ENCODE measurements at places on chromosomes 1 and 21.

DNA sequence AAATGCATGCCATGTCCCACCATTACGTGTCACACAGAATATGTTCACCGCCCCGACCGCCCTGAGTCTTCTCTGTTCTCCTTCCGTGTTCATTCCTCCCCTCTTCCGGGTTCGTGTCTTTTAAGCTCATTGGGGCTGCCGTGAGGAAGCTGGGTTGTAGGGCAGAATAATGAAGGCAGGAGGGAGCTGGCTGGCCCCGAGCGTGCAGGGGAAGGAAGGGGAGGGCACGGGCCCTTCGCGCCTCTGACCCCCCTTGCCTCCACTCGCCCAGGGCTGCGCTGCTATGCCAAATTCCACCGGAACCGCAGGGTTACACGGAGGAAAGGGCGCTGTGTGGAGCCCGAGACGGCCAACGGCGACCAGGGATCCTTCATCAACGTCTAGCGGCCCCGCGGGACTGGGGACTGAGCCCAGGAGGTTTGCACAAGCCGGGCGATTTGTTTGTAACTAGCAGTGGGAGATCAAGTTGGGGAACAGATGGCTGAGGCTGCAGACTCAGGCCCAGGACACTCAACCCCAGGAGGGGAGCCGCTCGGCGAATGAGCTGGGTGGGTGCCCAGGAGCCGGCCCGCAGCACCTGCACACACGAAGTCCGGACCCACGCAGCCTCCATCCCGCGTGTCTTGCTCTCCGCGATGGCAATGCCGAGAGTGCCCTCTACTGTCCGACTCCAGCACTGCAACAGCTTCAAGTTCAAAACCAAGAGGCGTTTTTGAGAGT, 16.5 kb upstream of the AGTRAP start:
- peak; percentile 79 for DNase-seq

DNA sequence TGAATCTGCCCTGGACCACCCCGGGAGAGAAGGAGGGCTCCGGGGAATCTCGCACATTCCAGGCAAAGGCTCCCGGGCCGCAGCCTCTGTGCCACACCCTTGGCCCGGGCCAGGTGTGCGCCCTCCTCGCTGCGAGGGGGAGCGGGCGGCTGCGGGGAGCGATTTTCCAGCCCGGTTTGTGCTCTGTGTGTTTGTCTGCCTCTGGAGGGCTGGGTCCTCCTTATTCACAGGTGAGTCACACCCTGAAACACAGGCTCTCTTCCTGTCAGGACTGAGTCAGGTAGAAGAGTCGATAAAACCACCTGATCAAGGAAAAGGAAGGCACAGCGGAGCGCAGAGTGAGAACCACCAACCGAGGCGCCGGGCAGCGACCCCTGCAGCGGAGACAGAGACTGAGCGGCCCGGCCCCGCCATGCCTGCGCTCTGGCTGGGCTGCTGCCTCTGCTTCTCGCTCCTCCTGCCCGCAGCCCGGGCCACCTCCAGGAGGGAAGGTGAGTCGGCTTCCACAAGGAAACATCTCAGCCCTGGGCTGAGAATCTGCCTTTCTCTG, at the start of gene LAMC2:
Gene LAMC2 (plus strand): TSS at position 324 of the 550 bp plus-strand sequence. CDS start 89 bp downstream, at position 413.
- DNase-seq, result peak; percentile 71

GRCh38 chr1:22286491-22286890, 143.6 kb upstream of the WNT4 start:
- DNase-seq, result no peak

DNA sequence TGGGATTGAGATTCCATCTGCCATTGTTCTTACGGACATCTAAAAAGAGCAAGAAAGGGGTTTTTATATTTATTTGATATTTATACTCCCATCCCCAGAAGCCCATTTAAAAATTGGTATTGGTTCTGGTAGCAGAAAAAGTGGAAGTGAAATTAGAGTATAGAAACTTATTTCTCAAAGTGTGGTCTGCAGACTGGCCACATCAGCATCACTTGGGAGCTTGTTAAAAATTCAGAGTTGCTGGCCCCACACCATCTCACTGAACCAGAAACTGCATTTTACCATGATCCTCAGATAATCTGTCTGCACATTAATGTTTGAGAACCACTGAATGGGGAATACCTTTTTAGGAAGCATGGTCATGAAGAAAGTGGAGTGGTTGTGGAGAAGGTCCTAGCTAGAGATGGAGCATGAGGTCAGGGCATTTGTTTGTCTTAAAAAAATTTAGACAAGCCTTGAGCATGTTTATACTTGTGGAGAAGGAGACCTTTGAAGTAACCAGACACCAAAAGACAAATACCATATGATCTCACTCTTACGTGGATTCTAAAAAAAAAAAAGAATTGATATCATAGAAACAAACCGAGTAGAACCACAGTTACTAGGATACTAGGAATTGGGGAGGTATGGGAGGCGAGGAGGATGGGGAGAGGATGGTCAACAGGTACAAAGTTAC, 116.3 kb downstream of the ST6GALNAC3 start:
- no peak for DNase-seq

DNA sequence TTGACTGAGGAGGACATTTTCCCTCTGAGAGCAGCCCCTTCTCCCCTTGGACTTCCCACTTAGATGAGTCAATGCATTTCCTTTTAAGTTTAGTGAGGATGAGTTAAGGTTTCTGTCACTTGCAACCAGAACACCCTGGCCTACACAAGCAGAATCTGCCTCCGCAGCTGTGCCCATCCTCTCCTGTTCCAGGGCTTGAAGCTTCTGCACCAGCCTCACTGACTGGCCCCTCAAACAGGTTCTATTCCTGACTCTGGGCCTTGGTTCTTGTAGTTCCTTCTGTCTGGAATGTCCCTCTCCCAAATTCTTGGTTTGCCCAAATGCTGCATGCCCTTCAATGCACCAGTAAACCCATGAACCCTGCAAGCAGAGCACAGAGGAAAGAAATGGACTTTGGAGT, 394.4 kb downstream of the PTPRU start:
- no peak for DNase-seq

DNA sequence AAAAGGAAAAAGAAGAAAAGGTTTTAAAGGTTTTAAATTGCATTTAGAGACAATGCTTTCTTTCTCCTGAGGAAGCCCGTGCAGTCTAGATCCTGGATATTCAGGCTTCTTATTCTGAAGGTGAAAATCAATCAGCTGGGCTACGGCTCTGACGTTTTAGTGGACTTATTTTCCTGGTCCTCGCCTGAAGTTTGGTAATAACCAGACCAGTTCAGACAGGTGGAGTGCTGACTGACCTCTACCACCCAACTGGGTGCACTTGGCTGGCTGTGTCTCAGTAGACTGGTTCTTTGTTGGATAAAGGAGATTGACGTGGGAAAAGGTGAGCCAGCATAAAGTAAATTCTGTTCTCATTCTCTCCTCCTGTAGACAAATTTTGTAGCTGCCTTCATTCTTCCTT, 7.2 kb upstream of the ATP1A1 start:
- DNase-seq, result no peak

DNA sequence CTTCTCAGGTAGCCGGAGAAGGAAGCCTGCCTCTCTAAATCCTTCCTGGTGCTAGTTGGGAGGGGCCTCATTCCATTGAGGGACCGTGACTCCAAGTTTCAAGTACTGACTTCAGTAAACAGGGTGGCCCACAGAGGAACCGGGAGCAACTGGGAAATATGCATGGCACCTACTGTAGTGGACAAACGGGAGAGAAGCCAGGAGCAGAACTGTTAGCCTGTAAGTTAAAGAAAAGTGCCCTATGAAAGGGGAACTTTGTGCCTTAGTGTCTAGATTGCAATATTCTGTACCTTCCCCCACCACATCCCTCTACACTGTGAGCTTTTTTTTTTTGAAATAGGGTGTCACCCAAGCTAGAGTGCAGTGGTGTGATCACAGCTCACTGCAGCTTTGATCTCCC, 33.2 kb upstream of the KANK4 start:
- DNase-seq, result no peak

- DNase-seq, result no peak
These were observed 577.5 kb downstream of the USP25 start for GRCh38 chr21:16307256-16307655.

GRCh38 chr1:78156805-78157521, 111.2 kb downstream of the GIPC2 start:
- no peak for DNase-seq

DNA sequence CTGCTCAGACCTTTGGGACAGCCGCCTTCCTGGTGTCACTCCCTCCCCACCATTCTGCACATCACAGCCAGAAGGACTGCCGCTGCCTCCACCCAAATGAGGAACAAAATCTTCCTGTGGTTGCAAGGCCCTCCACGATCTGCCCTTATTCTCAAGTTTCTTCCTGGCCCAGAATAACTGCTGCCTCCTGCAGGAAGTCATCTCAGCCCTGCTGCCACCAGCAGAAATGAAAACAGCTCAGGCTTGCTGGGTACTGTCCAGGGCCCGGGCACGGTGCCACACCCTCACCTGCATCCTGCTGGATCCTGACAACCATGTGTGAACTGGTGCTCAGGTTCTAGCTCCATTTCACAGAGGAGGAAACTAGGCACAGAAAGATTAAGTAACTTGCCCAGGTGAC, 2.8 kb downstream of the CLDN19 start:
- no peak for DNase-seq

DNA sequence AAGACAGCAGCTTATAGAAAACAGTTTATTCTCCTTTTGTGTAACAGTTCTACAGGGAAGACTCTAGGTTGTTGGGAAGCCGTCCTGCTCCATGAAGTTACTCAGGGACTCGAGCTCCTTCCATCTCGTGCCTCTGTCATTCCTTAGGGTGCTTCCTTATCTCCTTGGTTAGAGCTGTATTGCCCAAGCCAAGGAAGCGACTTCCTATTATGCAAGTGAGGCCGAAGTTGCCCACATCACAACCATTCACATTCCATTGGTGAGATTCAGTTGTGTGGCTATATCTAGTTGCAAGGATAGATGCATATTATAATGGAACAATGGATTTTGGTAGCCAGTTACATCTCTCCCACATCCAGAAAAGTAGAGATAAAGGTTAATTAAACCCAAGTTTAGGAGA, 9.0 kb downstream of the GSTM5 start:
- DNase-seq, result no peak

DNA sequence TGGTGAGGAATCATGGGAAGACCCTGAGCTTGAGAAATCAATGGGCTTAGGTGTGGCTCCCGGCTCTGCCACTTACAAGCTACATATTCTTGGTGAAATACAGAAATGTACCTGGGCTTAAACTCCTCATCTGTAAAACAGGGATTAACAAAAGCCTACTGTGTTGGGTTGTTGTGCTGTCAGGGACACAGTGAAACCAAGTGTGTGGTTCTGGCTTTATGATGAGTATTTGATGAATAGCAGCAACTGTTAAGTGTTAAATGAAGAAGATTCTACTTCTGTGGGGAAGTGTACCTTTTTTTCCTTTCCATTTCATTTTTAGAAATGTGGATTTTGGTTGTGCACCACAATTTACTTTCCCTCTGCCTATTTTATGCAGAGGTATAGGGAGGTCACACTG, 41.1 kb upstream of the DUSP10 start:
- DNase-seq, result no peak

DNA sequence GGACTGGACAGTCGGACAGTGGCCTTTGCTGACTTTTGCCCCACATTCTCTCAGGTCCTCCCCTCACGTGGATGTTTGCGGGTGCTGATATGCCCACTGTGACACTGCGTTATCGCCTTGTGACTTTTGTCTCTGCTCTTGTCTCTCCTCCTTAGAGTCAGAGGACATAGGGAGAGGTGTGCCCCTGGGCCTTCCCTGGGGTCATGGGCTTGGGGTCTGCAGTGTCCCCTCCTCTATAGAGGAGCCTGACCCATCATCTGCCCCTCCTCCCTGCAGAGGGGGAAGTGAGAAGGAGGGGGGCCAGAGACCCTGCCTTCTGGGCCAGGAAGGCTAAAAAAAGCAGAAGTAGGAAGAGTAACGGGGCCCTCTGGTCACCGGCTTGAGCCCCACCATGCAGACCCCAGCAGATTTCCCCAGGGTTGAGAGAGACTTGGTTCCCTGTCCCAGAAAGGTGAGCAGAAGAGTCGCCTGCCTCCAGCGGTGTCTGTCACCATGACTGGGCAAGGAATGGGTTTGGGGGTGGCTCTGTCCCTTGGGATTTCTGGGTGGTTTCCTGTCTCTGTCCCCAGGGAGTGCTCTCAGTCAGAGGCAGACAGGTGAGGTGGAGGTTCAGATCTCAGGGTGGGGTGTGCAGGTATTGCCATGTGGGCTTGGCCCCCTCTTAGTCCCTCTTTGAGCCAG, 13.3 kb downstream of the RPS6KA1 start:
- DNase-seq, result no peak

DNA sequence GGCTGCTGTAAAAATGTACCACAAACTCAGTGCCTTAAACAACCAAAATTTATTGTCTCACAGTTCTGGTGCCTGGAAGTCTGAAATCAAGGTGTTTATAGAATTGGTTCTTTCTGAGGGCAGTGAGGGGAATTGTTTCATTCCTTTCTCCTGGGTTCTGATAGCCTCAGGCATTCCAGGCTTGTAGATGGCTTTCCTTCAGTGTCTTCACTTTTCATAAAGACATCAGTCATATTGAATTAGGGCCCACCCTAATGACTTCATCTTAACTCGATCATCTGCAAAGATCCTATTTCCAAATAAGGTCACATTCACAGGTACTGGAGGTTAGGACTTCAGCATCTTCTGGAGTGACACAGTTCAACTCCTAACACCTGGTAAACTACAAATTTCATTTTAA, 15.0 kb downstream of the CDKN2C start:
- no peak for DNase-seq

GRCh38 chr1:42206164-42206563, 41.6 kb upstream of the GUCA2A start:
- DNase-seq, result no peak

GRCh38 chr1:107467286-107467685, 326.4 kb downstream of the NTNG1 start:
- no peak for DNase-seq

- DNase-seq, result no peak
These were observed 20.7 kb upstream of the ZC3H12A start for GRCh38 chr1:37453647-37454046.

DNA sequence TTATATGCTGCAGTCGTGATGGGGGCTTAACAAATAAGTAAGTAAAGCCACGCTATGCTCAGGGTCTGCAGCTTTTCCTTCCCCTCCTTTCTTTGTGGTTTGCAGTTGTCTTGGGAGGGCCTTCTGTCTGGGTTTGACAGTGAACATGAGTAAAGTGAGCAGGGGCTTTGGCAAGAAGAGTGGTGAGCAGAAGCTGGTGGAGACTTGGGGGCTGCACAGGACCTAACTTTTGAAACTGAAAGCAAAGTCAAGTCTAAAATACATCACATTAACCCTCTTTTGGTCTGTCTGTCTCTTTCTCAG, 368.6 kb upstream of the VAMP3 start:
- DNase-seq, result peak; percentile 1

DNA sequence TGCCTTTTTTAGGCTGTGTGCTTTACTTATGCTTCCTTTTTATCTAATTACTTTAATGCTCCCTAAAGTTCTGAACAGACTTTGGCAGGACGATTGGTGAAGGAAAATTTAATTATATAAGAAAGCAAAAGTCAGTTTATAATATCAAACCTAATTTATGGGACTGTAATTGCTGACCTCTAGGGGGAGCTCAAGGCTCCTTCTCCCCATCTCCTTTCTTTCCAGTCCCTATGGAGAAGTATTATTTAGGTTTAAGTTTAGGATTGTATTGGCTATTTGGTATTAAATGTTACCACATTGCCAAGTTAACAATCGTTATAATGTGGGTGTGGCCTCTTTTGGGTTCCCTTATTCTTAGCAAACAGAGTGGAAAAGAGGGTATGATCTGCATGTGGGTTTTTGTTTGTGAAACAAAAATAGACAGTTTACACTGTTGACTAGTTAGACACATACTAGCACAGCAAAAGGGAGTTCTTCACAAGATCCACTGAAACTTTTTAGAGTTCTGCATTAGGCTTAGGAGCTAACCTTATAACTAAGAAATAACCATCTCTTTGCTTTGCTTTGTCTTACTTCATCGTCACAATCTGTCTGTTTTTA, 48.2 kb upstream of the TNFSF4 start:
- no peak for DNase-seq

Measured in lung (tissue), 17 donors.